DMS153 (cell line): ENCODE measurements at places on chromosomes 3 and 15.

GRCh38 chr15:74958908-74959585 lies 2.5 kb upstream of the RPP25 start:
- DNase-seq: no peak

DNA sequence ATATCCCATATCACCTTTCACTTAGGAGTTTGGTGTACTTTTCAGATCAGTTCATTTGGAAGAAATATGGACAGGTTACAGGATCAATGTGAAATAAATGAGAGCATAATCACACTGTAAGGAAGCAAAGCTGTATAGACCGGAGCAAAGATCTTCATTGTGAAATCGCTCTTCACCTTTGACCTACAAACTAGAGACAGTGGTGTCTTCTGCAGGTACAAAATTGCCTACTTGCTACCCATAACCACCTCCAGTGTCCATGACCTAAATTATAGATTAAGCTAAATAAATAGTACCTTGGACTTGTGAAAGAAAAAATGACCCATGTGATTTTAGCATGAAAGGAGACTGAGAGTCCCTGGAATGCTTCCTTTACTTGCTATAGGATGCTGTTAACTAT lies 379.5 kb upstream of the SUCLG2 start:
- no peak for DNase-seq

DNA sequence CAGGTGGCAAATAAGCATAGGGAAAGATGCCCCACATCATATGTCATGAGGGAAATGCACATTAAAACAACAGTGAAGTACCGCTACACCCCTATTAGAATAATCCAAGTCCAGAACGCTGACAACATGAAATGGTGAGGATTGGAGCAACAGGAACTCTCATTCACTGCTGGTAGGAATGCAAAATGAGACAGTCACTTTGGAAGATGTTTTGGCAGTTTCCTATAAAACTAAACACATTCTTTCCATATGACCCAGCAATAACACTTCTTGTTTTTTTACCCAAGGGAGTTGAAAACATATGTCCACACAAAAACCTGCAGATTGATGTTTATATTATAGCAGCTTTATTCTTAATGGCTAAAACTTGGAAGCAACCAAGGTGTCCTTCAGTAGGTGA lies 116.4 kb upstream of the TOPAZ1 start:
- no peak for DNase-seq

DNA sequence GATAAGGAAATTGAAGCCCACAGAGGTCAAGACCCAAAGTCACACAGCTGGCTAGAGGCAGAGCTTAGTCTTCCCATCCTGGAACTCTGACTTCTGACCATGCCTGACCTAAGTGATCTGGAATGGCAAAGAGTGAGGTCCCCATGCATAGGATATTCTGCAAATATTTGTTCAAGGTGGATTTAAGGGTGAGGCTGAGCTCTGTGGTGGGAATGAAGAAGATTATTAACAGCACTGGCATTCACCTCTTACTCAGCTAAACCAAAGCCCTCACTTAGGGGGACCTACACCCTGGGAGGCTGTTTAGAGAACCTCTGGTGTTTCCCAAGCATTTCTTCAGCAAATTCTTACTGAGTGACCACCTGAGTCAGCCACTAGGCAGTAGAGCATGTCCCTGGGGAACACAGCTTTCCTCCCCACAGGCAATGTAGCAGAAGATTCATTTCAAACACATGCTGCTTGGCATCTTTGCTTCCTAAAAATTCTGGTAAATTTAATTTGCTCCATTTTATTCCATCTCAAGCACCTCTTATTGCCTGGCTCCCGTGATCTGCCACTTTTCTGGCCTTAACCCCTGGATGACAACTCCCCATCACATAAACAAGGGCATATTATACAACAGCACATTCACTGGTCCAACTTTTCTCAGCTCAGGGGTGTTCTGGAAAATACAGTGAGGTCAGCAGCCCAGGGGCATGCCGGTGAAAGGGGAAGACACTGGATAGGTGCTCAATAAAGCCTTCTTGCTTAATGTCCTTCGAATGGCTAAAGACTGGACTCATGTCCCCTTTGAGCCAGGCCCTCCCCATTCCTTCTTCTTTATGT lies 176.0 kb downstream of the ABHD5 start:
- no peak for DNase-seq

- no peak for DNase-seq
Measured at GRCh38 chr3:9180764-9181117, 68.7 kb downstream of the SRGAP3 start.

DNA sequence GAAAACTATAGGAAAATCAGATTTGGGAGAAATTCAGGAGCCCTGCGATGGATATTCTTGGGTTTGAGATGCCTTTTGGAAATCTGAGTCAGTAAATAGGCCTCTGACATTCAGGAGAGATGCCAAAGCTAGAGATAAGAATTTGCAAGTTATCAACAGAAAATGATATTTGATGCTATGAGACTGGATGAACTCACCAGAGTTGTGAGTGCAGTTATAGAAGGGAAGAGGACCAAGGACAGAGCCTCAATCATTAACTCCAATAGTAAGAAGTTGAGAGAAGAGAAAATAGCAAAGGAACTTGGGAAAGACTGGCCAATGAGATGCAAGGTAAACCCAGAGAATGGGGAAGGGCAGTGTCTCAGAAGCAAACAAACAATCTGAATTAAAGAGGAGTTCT lies 7.9 kb upstream of the ANO10 start:
- no peak for DNase-seq

DNA sequence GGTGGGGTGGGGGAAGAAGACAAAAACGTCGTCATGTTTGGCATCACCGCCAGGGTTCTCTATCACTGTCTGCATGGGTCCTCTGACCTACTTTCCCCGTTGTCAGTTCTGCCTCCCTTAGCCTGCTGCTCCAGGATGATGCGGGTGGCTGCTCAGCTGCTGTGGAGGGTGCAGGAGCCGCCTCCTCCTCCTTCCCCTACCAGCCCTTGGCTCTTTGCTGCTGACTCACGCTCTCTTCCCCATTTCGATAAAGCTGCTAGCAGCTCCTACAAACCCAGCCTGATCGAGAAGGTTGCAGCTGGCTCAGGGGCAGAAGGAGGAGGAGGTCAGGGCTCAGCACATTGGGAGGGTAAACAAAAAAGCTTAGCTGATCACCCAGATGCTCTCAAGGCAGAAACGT lies 49.5 kb upstream of the SEC13 start:
- DNase-seq: no peak

GRCh38 chr3:179956416-179956830 lies 80.3 kb downstream of the PEX5L start:
- no peak for DNase-seq

DNA sequence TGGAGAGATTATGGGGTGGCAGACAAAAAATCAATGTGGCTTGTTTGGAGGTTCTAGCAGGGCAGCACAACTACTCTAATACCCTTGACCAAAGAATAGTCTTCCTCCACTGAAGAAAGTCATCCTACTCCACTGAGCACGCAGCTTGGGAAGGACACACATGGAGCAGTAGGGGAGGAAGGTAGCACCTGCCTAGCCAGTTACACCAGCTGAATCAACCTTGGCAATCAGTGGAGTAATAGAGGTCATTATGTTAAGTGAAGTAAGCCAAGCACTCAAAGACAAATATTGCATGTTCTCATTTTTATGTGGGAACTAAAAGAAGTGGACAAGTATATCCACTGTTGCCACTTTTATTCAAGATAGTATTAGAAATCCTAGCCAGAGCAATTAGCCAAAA lies 555.8 kb upstream of the ALCAM start:
- DNase-seq: no peak

DNA sequence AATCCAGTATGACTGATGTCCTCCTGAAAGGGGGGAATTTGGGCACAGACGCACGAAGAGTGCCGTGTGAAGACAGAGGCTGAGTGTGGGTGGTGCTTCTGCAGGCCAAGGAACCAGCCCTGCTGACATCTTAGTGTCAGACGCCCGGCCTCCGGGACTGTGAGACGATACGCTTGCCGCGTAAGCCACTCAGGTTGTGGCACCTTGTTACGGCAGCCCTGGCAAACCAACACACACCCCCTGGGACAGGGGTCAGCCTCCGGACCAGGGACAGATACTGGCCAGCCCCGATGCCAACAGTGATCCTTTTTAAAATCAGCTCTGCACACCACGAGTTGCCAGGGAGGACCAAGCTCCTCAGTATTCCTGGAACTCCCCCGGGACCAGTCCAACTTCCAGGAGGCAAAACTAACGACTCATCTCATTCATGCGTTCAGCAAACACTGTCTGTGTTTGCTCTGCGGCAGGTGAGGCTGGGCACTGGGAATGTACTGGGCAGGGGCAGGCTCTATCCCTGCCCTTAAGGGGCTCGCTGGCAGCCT lies 21.2 kb upstream of the PIGZ start:
- peak; percentile 59 for DNase-seq
